ENCODE measurements at places on chromosomes 7 and 10.

- no peak for DNase-seq
Observed at GRCh38 chr7:41045556-41046123, 657.2 kb downstream of the INHBA start.

DNA sequence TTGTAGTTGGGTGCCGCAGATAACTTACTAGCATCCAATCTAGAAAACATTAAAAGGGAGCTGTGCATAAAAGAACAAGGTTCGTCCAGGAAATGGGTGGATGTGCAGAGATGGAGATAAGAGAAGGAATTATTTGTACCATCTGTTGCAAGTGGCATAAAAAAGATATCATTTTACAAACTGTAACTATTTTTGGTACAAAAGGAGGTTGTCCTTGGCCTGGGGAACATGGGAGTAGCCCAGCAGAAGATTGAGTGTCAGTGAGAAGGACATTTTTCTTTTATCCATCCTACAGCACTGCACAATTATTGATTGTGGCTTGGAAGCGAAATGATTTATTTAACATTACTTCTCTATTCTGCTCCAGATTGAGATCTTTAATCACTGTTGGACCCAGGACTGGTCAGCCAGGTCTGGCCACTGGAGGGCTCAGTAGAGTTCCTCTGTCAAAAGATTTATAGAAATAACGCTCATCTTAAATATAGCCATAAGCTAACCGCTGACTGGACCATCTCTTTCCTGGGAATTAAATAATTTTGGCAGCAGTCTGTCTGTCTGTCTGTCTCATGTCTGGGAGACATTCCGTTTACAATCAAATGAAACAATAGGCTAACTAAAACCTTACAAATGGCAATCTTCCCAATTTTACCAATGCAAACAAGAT is 254.1 kb downstream of the KIAA1217 start:
- no peak for DNase-seq

DNA sequence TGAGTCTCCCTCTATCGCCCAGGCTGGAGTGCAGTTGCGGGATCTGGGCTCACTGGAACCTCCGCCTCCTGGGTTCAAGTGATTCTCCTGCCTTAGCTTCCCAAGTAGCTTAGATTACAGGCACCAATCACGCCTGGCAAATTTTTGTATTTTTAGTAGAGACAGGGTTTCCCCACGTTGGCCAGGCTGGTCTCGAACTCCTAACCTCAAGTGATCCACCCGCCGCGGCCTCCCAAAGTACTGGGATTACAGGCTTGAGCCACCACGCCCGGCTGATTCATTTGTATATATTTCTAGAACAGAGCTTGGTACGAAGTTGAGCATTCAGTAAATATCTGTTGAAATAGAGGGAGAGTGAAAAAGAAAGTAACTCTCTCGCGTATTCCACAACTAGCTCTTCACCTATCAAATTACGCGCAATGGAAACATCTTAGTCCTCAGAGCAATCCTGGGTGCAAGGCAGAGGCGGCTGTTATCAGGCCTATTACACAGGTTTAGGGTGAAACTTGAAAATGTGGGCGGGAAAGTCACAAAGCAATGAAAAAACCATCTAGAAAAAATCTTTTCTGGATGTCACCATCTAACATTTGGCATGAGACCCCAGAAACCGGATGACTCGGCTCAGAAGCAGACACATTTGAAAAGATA is 707 bp upstream of the GHITM start:
- DNase-seq, result no peak

DNA sequence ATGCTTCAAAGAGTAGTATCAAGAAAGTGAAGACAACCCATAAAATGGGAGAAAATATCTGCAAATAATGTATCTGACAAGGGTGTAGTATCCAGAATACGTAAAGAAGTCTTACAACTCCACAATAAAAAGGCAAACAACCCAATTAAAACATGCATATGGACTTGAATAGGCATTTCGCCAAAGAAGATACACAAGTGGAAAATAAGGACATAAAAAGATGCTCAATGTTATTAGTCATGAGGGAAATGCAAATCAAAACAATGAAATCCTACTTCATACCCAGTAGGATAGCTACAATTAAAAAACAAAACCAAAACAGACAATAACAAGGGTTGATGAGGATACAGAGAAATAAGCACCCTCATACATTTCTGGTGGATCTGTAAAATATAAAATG is 79.2 kb downstream of the NUDCD3 start:
- no peak for DNase-seq

DNA sequence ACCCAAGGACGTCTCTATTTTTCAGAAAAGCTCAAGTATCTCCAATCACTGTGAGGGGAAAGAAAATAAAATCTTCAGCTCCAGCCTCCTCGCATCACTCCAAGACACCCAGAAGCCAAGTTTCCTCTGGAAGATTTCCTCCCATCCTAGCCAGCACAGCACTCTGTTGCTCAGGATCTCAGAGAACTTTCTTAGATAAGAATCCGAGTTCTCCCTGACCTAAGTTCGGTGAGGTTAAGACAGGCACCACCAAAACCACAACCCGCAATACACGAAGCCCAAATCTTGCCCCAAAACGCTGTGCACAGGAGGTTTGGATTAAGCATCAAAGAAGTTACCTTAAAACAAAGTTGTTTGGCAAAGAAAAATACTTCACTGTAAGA is 4.2 kb downstream of the FAM53B start:
- no peak for DNase-seq

- no peak for DNase-seq
Observed at GRCh38 chr7:102255501-102255900, 31.2 kb upstream of the SH2B2 start.

GRCh38 chr7:2735744-2736143 is 47.7 kb downstream of the AMZ1 start:
- DNase-seq, result no peak

GRCh38 chr10:49568235-49568634 is 29.3 kb upstream of the ERCC6 start:
- DNase-seq, result no peak

DNA sequence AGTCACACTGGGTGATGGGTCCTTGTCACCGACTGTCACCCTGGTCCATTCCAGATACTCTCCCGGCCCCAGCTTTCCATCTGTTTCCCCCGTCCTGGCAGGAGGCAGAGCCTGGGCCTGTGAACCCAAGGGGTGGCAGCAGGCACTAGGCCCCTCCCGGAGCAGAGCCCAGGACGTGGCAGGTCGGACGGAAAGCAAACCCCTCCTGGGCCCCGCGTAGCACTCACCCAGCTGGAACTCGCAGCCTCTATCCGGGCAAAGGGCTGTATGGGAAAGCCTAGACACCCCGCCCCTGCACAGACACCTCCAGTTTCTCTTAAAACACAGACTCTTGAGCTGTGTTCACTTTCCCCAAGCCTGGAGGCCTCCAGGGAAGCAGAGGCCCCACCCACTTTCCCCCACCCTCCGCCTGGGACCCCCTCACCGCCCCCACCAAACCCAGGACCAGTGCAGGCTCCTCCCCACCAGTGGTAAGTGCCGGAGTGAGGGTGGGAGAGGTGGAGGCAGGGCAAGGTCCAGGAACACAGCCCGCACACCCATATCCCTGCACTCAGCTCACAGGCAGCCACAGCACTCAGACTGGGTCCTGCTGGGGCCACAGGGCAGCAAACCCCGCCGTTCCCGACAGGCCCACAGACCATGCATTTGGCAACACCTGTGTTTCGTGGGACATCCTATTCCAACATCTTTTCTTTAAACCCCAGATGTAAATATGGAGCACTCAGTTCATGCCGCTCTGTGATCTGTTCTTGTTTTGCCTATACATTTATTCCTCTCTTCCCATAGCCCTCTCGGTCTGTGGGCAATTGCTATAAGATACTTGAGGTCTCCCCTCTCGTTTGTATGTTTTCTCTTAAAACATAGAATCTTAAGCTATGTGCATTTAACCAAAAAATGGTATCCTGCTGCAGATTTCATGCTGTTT is 98.2 kb upstream of the PDGFA start:
- DNase-seq, result no peak

DNA sequence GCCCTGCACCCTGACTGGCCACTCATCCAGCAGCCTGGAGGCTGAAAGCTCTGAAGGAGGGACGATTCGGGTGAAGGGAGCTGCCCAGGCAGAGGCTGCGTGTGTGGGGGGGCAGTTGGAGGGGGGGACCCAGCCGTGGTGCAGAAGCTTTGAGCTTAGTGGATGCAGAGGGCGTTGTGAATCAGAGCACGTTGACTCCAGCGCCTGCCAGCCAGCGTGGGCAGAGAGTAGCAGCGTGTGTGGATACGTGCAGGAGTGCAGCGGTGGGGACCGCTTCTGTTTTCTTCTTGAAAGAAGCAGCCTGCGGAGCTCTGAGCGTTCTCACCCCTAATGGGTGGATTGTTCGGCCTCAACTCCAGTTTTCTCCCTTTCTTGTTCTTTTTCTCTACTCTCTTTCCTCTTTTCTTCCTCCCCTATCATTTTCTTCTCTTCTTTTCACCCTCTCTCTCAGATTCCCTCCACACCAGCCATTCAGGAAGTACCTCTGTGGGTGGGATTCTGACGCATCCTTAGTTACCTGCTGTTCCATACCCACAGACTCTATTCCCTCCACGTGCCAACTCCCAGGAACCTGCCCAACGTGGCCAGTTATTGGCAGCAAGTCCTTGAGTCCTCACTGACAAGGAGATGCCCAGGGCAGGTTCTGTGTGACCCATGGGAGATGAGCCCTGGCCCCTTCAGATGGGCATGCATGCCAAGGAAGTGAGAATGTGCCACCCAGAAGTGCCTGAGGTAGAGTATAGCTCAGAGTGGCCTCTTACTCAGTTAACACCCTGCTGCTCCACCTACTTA is 47.4 kb downstream of the SORCS3 start:
- no peak for DNase-seq

DNA sequence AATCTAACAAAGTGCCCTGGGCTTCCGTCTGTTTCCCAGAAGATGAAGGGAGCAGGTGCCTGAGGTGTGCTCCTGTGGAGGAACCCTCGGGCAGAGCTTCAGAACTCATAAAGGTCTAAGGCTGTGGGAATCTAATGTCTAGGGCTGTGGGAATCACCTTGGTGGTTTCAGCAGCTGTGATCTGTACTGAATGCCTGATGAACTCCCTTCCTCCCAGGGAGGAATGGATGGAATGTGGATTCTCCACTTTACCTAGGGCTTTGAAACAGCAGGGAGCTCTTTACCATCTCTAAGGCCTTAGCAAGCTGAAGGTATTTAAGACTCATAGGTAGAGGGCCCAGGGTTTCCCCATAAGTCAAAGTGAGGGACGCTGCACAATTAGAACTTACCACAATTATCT is 36.0 kb upstream of the SEMA3E start:
- DNase-seq, result no peak

- no peak for DNase-seq
Observed at GRCh38 chr7:45920502-45921380, at the start of gene IGFBP3. TSS of gene IGFBP3 (minus strand) at chr7:45921272. CDS start at chr7:45921140, 132 bp downstream.

DNA sequence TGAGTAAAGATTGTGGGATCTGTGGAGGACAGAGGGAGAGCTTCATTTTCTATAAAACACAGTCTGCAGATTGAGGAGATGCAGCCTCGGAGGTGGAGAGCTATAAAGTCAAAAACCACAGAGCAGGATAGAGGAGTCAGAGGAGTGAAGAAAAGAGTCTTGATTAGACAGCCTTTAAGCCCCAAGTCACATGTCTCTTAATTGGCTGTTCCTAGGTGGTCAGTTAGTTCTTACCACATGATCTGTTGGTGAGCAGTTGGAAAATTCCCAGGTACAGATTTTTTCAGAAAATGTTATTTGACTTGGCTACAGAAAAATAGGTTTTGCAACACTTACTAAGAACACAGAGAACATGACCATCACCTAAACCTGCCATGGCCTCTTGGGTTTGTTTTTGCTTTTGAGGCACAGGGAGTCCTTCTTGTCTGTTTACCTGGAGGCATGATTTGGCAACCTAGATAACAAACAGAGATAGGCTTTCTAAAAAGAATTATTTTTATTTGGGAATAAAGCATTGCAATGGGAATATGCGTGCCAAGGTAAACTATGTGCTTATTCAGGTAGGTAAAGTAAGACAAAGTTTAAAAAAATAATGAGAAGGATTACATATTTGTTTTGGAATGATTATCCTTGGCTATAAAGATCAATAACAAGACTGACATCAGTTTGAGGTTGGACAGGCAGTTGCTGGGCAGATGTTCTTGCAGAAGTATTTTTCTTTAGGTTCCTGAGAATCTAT is 604 bp upstream of the CYP3A43 start:
- DNase-seq, result no peak

DNA sequence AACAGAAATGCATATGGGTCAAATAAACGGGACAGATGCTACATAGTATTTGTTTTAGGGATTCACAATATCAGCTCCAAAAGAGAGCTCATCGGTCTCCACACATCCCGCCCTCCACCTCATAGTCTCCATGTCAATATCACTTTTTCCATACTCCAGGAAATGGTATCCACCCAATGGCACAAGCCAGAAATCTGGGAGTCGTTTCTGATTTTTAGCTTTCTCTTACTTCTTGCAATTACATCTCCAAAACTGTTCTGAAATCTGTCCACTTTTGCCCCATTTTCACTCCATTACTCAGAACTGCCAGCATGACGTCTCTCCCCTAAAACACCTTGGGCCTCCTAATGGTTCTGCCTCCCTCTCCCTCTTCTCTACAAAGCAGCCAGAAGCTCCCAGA is 47.4 kb upstream of the EZH2 start:
- DNase-seq, result no peak

DNA sequence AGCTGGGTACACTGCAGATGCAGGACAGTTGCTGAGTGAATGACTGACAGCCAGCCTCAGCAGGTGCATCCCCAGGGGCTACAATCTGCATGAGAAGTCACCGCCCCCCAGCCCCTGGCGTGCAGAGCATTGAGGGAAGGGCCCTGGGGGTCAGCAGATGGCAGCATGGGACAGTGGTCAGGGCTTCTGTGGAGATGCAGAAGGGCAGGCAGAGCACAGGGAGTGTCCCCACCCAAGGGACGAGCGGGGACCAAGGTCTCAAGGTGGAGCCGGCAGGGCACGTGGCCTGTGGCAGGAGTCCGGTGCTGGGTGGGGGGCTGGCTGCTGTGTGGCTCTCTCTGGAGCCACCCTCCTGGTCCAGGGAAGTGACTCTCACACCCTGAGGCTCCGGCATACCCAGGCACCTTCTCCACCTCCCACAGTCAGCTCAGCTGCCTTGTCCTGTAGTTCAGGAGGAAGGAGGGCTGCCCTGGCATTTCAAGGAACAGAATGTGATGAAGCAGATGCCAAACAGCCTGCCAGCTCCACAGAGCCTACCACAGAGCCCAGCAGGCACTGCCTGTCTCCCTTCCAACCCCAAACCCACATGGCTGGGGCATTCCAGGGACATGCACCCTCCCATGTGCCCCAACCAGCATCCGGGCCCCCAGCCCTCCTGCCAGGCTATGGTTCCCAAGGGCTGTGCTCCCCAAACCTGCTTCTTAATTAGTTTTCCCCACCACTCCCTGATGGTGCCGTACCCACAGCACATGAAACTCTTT is 114.5 kb downstream of the TMEM130 start:
- DNase-seq, result no peak

- no peak for DNase-seq
Observed at GRCh38 chr7:86933295-86933845, 126.1 kb downstream of the ELAPOR2 start.

GRCh38 chr10:34139559-34139958 is 675.5 kb downstream of the PARD3 start:
- no peak for DNase-seq

- no peak for DNase-seq
Observed at GRCh38 chr10:6089334-6090219, 743 bp downstream of the RBM17 start.
